ENCODE measurements at places on chromosomes 1 and 21.
A peak's percentile ranks its signal among the peaks of the same experiment; 100 is the strongest.

DNA sequence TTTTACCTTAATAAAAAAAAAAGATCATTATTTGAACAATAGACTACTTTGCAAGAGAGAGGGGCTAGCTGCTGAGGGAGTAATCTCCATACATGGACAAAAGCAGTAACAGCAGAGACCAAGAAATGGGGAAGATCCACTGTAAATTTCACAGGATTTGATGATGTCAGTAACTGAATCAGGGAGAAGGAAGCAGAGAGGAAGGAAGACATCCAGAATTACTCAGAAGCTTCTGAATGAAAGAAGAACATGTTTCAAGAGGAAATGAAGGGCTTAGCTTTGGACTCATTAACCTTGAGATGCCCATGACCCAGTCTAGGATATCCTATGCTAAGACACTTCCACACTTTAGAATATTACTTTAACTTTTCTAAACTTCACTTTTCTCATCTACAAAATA, 60.4 kb downstream of the SLC44A5 start:
- DNase-seq = no peak
- H3K4me3 ChIP-seq = no peak overlapping the region
- H3K36me3 ChIP-seq = no peaks in the 10 kb centered on the region
- H3K27me3 ChIP-seq = no peaks in the 10 kb centered on the region
- H3K4me1 ChIP-seq = no peaks in the 10 kb centered on the region

GRCh38 chr1:193348769-193349535, 162.5 kb upstream of the B3GALT2 start:
- no peaks in the 10 kb centered on the region for H3K4me1 ChIP-seq
- H3K27ac ChIP-seq = no peak overlapping the region
- no peak for DNase-seq

DNA sequence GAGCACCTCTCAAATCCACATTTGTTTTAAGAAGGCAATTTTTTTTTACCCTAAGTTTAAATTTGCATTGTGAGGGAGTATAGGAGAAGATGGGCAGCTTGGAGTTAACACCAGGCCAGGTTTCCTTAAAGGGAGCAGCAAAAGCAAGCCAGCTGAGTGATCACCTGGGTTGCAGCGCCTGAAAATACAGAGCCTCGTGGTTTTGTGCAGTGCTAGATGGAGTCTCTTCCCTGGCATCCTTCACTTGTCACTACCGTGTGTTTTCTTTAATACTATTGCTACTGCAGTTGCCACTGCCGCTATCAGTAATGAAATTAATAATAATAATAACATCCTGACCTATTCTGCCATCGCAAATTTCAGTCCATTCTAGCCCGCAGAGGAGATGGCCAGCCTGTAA, 35.2 kb upstream of the VAV3 start:
- H3K27me3 ChIP-seq = no peaks in the 10 kb centered on the region
- H3K4me3 ChIP-seq = no peak overlapping the region
- H3K4me1 ChIP-seq = no peaks in the 10 kb centered on the region
- DNase-seq = no peak
- H3K36me3 ChIP-seq = no peaks in the 10 kb centered on the region

DNA sequence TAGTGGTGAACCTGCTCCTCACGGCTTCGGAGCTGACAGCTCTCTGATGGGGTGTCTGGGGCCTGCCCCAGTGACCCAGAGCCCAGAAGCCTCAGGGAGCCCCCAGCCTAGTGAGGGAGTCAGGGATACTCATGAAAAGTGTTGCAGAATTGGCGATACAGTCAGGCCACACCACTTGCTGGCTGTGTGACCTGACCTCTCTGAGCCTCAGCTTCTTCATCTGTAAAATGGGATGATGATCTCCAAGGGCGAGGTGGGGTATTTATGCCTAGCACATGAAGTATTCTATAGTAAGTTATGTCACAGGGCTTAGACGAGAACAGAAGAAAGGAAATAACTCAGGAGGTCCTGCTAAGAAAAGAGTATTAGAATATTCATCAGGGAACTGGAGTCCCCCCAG, 1.6 kb downstream of the TMEM51 start:
- peak overlapping the region; percentile 76 for H3K27ac ChIP-seq
- no peaks in the 10 kb centered on the region for H3K4me1 ChIP-seq
- no peak overlapping the region for H3K4me3 ChIP-seq
- H3K36me3 ChIP-seq = no peaks in the 10 kb centered on the region

DNA sequence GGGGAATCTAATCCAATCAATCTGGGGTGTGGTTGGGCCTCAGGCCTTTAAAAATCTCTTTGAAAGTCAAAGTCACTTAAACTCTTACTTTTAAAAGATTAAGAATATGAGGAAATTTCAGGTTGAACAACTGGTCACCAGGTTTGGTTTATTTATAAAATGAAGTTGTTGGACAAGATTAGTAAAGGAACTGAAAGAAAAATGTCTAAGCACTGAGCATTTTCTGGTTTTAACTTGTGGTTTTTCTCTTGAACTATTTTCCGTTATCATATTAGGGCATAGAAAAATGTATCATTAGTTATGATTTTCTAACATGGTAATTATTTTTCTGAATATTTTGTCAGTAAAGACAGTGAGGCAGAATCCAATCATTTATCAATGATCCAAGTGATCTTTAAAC, 49.6 kb downstream of the RGS2 start:
- H3K27me3 ChIP-seq = no peaks in the 10 kb centered on the region
- H3K4me1 ChIP-seq = no peaks in the 10 kb centered on the region
- no peak overlapping the region for H3K4me3 ChIP-seq
- DNase-seq = no peak
- no peaks in the 10 kb centered on the region for H3K36me3 ChIP-seq

DNA sequence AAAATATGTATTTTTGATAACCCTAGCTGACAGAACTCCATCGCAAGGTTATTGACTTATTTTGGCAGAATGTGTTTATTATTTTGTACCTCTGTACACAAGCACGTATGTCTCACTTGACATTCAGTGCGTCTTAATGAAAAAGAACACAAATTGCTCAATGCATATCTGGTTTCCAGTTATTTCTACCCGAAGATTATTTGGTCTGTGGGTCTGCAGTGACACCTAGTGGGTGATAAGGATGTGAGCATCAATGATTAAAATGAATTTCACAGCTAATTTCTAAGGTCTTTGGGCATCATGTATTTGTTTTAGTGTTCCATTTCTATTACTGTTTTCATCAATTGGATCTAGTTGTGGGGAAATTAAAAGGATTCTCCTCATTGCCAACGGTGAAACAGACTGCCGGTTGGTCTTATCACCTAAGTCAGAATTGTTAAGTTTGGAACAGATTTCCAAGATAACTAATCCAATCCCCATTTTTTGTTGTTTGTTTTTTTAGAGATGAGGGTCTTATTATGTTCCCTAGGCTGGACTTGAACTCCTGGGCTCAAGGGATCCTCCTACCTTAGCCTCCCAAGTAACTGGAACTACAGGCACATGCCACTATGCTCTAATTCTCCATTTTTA, 13.9 kb downstream of the DDX20 start:
- H3K4me1 ChIP-seq = no peaks in the 10 kb centered on the region
- H3K27me3 ChIP-seq = no peaks in the 10 kb centered on the region
- no peaks in the 10 kb centered on the region for H3K36me3 ChIP-seq
- H3K4me3 ChIP-seq = no peak overlapping the region
- H3K27ac ChIP-seq = no peak overlapping the region

- no peak overlapping the region for H3K27ac ChIP-seq
- H3K27me3 ChIP-seq = no peaks in the 10 kb centered on the region
- H3K4me1 ChIP-seq = no peaks in the 10 kb centered on the region
- DNase-seq = no peak
- H3K4me3 ChIP-seq = no peak overlapping the region
Measured at GRCh38 chr1:194908643-194909042, 1699.6 kb downstream of the KCNT2 start.

DNA sequence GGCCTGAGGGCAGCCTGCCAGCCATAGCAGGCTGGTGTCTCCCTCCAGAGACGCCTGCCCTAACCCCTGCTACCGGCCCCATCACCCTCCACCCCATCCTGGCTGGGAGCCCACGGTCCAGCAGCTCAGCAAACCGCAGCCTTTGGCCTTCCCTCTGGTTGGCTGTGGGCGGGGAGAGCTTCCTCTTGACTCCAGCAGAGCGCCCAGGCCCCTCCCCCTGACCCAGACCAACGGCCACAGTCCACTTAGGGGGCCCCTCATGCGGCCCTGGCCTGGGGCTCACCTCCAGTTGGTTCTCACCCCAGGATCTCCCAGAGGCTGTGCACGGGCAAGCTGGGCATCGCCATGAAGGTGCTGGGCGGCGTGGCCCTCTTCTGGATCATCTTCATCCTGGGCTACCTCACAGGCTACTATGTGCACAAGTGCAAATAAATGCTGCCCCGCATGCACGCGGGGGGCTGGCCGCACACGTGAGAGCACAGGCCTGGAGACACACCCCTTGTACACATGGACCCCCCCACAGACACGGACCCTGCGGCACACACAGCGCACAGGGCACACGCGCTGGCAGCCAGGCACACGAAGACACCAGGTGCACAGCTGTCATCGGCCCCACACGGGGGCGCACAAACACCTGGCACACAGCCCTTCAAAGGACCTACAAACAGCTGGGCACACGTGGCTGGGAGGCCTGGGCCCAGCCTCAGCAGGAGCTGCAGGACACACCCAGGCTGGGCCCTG, 3.1 kb downstream of the SMIM1 start:
- H3K36me3 ChIP-seq = no peaks in the 10 kb centered on the region
- DNase-seq = peak; percentile 36
- H3K27ac ChIP-seq = peak overlapping the region; percentile 25
- no peak overlapping the region for H3K4me3 ChIP-seq
- no peaks in the 10 kb centered on the region for H3K27me3 ChIP-seq
- H3K4me1 ChIP-seq = peaks cover 10% of the 10 kb centered on the region

DNA sequence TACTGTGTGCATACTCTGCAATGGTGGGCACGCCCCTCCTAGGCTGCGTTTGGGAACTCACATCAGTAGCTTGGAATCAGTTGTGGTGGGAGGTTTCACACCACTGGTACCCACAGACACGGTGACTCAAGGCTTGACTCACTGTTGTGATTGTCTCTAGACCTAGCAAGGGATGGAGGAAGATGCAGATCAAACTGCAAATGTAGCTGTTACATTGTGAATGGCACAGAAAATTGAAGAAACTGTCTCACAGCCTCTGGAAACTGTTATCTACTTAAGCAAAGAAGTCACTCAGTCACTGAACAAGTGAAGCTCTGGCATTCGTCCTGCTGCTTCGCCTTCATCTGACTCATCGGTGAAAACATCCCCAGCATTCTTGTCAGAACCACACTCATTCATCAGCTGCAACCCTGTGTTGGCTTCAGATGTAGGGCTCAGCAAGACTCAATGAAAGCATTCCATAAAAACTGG, 59.5 kb downstream of the POFUT2 start:
- H3K27me3 ChIP-seq = no peaks in the 10 kb centered on the region
- H3K36me3 ChIP-seq = no peaks in the 10 kb centered on the region
- no peak for DNase-seq
- H3K4me1 ChIP-seq = no peaks in the 10 kb centered on the region

DNA sequence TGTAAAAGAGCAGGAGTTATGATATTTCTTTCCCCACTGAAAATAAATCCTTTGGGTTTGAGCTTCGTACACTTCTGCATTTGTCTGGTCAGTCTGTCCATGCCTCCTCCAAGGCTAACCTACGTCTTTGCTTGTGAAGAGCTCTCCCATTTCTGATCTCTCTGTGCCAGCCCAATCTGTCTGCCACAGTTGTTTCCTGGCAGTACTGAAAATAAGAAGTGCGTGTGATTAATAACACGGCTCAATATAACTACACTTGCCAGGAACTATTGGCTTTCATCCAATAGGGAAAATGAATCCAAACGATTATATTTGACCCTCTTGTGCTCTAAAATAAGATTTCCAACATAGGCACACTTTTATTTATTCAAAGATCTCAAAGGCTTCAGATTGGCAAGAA, 19.2 kb upstream of the COL24A1 start:
- H3K4me3 ChIP-seq = no peak overlapping the region
- no peak for DNase-seq
- no peaks in the 10 kb centered on the region for H3K36me3 ChIP-seq
- no peak overlapping the region for H3K27ac ChIP-seq
- H3K27me3 ChIP-seq = no peaks in the 10 kb centered on the region

DNA sequence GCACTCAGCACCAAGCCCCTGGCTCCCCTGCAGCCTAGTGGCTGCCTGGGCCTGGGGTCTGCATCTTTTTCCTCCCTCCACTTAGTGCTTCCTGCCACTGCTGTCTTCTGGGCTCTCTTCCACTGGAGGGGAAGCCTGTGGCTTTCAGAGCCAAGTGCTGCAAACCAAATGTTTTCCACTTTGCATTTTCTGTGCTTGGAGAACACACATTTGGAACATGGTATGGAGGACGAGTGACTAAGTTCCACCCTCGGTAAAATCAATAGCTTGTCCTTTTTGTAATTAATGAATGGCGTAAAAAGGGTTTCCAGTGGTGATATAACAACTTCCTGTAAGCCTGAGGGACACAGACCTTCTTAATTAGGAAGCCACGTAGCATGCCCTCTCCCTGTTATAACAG, 10.1 kb upstream of the GPR153 start:
- H3K27ac ChIP-seq = no peak overlapping the region
- H3K4me1 ChIP-seq = peaks cover 3% of the 10 kb centered on the region
- H3K27me3 ChIP-seq = no peaks in the 10 kb centered on the region
- H3K36me3 ChIP-seq = no peaks in the 10 kb centered on the region

GRCh38 chr1:199279872-199280645, 641.2 kb downstream of the PTPRC start:
- no peak overlapping the region for H3K4me3 ChIP-seq
- no peaks in the 10 kb centered on the region for H3K4me1 ChIP-seq
- no peak overlapping the region for H3K27ac ChIP-seq
- DNase-seq = no peak
- H3K27me3 ChIP-seq = no peaks in the 10 kb centered on the region

GRCh38 chr1:90402893-90403849, 313.9 kb downstream of the BARHL2 start:
- H3K4me3 ChIP-seq = no peak overlapping the region
- no peak for DNase-seq
- H3K4me1 ChIP-seq = no peaks in the 10 kb centered on the region
- H3K27me3 ChIP-seq = no peaks in the 10 kb centered on the region
- H3K27ac ChIP-seq = no peak overlapping the region

- DNase-seq = peak; percentile 29
- no peaks in the 10 kb centered on the region for H3K27me3 ChIP-seq
- H3K27ac ChIP-seq = peak overlapping the region; percentile 80
- H3K4me1 ChIP-seq = no peaks in the 10 kb centered on the region
- H3K36me3 ChIP-seq = no peaks in the 10 kb centered on the region
Measured at GRCh38 chr21:28675331-28676041, 317.2 kb downstream of the LTN1 start.

GRCh38 chr1:45250544-45250943, 44.1 kb upstream of the ZSWIM5 start:
- no peaks in the 10 kb centered on the region for H3K4me1 ChIP-seq
- no peak for DNase-seq
- H3K4me3 ChIP-seq = no peak overlapping the region
- no peak overlapping the region for H3K27ac ChIP-seq
- H3K27me3 ChIP-seq = no peaks in the 10 kb centered on the region
- H3K36me3 ChIP-seq = no peaks in the 10 kb centered on the region

DNA sequence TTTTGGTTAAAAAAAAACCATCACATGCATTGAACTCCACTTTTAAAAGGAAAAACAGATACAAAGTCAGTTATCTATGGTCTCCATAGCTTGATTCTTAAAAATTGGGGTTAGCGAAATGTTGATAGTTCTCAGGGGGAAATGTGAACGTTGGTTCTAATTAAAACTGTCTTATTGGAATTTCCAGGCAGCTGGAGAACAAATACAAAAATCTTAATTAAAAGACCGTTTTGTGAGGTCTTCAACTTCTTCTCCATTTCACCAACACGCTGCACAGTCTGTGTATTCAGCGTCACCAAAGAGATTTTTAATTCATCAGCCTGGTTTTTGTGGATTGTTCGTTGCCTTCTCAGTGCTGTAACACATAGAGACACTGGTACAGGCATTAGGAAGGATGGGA, 99.3 kb upstream of the COA6 start:
- H3K27ac ChIP-seq = no peak overlapping the region
- no peaks in the 10 kb centered on the region for H3K27me3 ChIP-seq
- DNase-seq = no peak

Data from uterus (tissue), 4 donors.